RPMI8226 (cell line): ENCODE measurements at places on chromosomes 3 and 15.

- DNase-seq, result no peak
These were observed 182.6 kb downstream of the WDR72 start for GRCh38 chr15:53576841-53577240.

- no peak for DNase-seq
These were observed at the start of gene ACSBG1 for GRCh38 chr15:78234515-78235040. ACSBG1 (minus strand) TSS chr15:78234565; CDS start chr15:78234501, 64 bp downstream.

- DNase-seq, result no peak
These were observed 95.1 kb downstream of the TP63 start for GRCh38 chr3:189726277-189726676.

- DNase-seq, result no peak
These were observed 106.8 kb downstream of the MBNL1 start for GRCh38 chr3:152375546-152375945.

DNA sequence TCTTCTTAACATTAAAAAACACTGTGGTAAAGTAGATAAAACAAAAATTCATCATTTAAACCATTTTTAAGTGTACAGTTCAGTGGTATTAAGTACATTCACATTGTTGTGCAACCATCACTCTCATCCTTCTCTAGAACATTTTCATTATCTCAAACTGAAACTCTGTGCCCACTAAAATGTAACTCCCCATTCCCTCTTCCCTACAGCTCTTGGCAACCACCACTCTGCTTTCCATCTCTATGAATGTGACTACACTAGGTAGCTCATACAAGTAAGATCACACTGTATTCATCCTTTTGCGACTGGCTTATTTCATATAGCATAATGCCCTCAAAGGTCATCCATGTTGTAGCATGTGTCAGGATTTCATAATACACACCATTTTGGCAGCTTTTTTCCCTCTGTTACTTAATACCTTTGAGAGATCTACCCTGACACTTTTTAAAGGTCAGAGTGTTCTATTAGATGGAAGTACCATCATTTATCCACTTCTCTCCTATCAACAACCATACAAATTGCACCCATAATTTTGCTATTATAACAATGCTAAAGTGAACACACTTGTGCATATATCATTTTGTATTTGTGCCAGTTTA lies 42.9 kb upstream of the FRMD4B start:
- no peak for DNase-seq

- DNase-seq, result no peak
These were observed 6.1 kb downstream of the GMPS start for GRCh38 chr3:155876503-155876902.

GRCh38 chr3:75176937-75177336 lies 487.2 kb upstream of the FRG2C start:
- DNase-seq, result no peak

DNA sequence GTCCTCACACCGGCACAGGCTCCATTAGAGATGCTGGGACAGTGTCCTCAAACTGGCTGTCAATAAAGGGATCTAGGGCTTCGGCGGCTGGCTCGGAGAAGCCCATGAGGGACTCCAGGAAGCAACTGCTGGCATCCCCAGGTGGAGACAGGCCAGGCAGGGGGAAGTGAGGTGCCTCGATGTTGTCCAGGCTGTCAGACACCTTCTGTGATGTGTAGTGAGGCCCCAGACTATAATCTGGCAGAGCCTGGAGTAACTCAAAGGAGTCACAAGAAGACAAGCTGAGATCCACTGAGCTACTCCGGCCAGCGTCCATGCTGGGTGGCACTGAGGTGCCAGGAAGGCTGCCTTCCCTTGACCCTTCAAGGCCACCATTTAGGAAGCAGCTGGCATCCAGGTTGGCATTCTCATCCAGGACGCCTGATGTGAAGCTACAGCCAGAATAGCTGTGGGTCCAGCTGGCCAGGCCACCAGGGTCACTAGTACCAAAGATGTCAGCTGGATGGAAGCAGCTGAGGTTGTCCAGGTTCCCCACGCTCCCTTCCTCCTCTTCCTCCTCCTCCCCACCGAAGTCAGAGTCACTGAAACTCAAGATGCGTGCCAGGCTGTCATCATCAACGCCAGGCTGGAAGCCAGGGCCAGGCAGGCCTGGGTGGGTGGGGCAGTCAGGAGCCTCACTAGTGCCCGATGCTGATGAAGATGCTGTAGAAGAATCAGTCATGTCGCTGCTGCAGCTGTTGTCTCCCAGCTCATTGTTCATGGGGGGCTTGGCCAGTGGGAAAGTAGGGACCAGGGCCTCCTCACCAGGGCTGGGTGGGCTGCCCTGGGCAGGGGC lies 10.1 kb downstream of the CSRNP1 start:
- DNase-seq, result no peak

DNA sequence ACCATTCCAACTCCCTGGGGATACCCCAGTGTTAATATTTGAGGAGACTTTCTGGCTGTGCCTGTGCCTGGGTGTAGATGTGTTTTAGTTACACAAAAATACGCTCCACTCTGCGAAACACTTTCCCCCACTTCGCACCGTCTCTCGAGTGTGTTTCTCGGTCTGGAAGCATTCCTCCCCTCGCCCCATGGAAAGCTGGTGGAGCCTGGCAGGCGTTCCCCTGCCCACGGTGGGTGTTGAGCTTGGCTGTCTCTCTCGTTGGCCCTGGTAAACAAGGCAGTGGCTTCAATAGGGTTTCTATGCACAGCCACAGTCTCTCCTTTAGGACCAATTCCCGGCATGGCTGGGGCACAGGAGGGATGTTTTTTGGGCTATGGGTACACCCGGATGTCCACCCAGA lies 19.3 kb downstream of the IQSEC1 start:
- DNase-seq, result no peak

DNA sequence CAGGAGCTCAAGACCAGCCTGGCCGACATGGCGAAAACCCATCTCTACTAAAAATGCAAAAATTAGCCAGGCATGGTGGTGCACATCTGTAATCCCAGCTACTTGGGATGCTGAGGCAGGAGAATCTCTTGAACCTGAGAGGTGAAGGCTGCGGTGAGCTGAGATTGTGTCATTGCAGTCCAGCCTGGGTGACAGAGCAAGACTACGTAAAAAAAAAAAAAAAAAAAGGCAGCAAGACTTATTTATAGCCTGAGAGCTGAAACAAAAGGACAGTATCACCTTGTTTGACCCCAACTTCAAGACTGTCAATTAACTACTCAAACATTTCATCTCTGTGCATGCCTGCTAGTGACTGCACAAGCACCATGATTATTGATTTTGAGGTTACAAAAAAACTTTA lies 478.9 kb upstream of the GBE1 start:
- no peak for DNase-seq

- no peak for DNase-seq
These were observed 47.9 kb upstream of the SYNM start for GRCh38 chr15:99057020-99057419.

GRCh38 chr3:149280671-149281349 lies 52.6 kb downstream of the TM4SF18 start:
- no peak for DNase-seq
